B cell (primary cell): ENCODE measurements at places on chromosomes 2 and 18. TPM values are rescaled to one million over a fixed set of nuclear protein-coding genes. Genes with fewer than 3 reads are reported as not detected.

GRCh38 chr2:223563462-223563861 is 38.7 kb downstream of the SCG2 start:
- H3K27me3 ChIP-seq, result no peaks in the 10 kb centered on the region
- no peaks in the 10 kb centered on the region for H3K36me3 ChIP-seq
- no peaks in the 10 kb centered on the region for H3K4me1 ChIP-seq
- no peak for DNase-seq
- H3K4me3 ChIP-seq, result no peak overlapping the region

DNA sequence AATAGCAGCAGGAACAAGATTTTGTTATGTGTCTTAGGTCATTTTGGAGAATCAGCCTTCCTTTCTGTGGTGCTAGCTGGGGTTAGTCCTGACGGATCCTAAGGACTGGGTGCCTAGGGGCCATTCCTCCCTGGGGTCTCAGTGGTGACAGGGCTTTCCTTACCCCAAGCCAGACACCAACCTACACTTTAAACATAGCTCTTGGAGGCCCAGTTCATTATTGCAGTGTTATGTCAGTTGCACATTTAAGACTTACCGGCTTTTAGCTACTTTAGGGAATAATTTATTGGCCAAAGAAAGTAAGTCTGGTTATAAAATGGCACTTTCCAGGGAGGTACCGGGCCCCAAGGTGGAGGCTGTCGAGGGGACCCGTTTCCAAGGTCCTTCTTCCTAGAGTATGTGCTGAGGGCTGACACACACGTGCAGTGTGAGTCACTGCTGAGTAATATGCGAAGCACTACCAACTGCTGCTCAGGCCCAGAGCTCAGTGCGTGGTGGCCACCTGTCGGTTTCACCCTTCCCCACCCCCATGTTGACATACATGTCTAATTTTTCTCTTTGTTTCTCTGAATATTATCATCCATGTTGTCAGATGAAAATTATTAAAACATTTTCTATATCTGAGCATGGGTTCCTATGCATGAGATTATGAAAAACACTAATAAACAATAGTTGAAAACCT is 37.0 kb upstream of the GRHL1 start:
- H3K27me3 ChIP-seq, result no peaks in the 10 kb centered on the region
- no peak overlapping the region for H3K27ac ChIP-seq
- no peak overlapping the region for H3K4me3 ChIP-seq
- no peaks in the 10 kb centered on the region for H3K4me1 ChIP-seq

GRCh38 chr18:22538426-22538825 is 120.7 kb upstream of the CTAGE1 start:
- no peaks in the 10 kb centered on the region for H3K4me1 ChIP-seq
- no peaks in the 10 kb centered on the region for H3K36me3 ChIP-seq
- H3K27ac ChIP-seq, result no peak overlapping the region
- H3K27me3 ChIP-seq, result no peaks in the 10 kb centered on the region
- no peak overlapping the region for H3K4me3 ChIP-seq
- DNase-seq, result no peak

DNA sequence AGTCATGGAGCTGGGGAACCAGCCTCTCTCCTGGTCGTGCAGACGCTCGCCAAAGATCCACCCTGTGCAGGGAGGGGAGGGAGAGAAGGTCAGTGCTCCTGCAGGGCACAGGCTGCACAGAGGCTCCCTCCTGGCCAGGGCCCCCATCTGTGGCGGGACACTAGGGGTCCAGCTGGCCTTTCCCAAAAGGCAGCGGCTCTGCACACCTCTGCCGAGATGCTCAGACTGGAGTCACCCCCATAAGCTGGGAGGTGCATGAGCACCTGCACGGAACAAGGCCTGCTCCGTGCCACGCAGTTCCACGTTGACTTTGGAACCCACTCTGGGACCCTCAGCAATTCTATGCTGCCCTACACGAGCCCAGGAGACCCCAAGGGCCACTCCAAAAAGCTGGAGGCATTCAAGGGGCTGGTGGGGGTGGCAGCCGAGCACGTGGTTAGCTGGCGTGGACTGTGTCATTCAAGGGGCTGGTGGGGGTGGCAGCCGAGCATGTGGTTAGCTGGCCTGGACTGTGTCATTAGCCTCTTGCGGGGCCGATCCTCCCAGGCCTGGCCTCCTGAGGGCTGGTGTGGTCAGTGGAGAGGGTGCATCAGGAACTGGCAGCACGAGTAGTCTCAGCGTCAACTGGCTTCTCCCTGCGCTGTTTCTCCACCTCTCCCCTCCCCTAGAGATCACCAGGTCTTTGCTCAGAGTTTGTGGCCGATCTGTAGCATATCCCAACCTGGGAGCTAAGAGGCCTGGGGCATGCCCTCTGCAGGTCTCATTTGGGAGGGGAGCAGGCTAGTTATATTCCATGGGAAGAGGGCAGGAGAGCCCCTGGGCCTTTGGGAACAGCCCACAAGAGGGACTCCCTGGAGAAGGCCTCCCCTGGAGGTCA is 9.8 kb downstream of the SNORC start:
- no peak overlapping the region for H3K27ac ChIP-seq
- H3K4me3 ChIP-seq, result no peak overlapping the region
- peaks cover 13% of the 10 kb centered on the region for H3K4me1 ChIP-seq
- no peaks in the 10 kb centered on the region for H3K36me3 ChIP-seq
- no peak for DNase-seq

DNA sequence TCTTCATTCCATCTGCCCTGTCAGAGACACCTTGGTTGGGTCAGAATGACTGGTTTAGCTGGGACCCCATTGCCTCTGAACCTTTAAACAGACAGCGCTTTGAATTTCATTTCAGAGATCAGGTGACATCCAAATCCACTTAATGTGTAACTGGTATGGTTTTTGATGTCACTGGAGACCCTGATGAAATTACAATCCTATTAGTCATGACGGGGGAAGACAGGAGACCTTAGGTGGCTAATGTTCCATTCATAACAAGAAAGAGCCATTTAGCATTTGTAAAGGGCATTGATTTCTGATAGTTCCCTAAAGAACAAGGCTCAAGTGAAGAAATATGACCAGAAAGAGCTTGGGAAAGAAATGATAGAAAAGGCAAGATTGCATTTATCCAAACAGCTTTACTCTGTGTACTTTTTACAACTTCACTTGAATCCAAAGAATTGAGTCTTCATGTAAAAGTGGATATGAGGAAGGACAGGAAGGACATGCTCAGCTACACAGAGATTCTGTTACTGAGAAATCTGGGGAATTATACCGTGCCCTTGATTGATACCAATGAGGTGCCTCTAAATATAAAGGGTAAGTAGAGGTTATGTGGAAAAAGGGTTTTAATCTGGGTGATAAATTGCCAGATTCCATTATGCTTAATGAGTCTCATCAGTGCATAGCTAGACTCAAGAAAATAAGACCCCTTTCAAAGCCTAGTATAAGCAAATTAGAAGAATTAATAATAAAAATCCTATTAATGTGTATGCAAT is 198.2 kb downstream of the NCKAP5 start:
- no peak for DNase-seq
- no peaks in the 10 kb centered on the region for H3K27me3 ChIP-seq
- no peak overlapping the region for H3K4me3 ChIP-seq
- no peaks in the 10 kb centered on the region for H3K4me1 ChIP-seq

GRCh38 chr2:24542269-24542872 is 51.3 kb downstream of the NCOA1 start:
- no peaks in the 10 kb centered on the region for H3K36me3 ChIP-seq
- no peak overlapping the region for H3K27ac ChIP-seq
- H3K4me1 ChIP-seq, result peaks cover 14% of the 10 kb centered on the region

- no peak overlapping the region for H3K4me3 ChIP-seq
- peaks cover 14% of the 10 kb centered on the region for H3K27me3 ChIP-seq
- no peak for DNase-seq
- no peaks in the 10 kb centered on the region for H3K4me1 ChIP-seq
- no peak overlapping the region for H3K27ac ChIP-seq
- H3K36me3 ChIP-seq, result no peaks in the 10 kb centered on the region
Measured at GRCh38 chr18:67525328-67526099, 9.0 kb upstream of the DSEL start.

DNA sequence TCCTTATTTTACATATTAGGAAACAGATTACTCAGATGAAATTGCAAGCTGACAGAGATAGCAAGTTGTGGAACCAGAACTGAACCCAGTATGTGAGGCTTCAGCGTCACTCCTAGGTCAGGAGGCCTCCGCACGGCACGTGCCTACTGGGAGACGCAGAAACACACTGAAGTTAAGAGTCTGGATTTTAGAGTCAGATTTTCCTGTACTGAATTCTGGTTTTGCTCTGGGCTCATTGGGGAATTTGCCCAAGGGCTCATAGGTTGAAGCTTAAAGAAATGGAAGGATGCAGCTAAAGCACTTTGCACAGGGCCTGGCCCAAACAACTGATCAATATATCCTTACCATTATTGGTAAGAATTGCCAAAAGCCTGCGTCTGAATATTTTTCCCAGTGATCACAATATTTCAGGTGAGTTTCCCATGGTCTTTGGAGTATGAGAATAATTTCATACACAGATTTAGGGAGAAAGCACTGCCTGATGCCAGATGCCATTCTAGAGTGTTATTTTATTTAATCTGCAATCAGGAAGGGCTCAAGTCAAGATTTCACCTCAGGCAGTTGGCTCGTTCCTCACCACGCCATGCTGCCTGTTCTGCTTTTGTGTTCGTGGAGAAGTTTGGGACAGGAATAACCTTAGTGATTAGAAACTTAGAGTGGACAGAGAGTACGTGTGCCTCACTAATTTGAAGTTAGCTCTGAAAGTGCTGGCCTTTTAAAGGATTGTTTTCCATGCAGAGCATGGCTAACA is 331.9 kb downstream of the MYCN start:
- DNase-seq, result no peak
- no peak overlapping the region for H3K27ac ChIP-seq
- H3K4me1 ChIP-seq, result no peaks in the 10 kb centered on the region
- no peaks in the 10 kb centered on the region for H3K27me3 ChIP-seq

DNA sequence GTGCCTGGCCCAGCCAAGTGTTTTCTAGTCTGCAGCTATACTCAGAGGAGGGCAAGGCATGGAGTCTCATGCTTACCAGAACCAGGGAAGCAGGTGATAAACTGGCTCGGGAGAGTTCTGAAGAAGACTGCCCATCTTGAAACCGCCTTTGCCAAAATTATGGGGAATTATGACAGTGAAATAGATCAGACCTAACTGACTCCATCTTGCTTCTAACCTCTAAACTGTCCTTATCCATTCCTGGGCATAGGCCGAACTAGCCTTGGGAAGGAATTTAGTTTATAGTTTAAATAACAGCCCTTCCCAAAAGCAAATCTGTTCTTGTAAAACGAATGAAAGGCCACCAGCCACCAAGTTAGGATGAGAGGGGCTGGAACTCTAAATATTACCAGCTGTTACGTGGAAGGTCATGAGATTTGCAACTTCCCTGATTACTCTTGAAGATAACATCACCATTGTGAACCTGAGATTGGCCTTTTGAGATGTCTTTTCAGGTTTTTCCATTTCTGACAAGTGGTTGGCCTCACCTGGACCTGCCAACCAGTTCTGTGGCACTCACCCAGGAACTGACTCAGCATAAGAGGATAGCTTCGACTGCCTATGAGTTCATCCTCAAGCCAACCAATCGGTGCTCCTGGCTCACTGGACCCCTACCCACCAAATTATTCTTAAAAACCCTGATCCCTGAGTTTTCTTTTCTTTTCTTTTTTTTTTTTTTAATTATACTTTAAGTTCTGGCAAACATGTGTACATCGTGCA is 23.4 kb downstream of the CHCHD5 start:
- H3K27ac ChIP-seq, result no peak overlapping the region
- no peaks in the 10 kb centered on the region for H3K4me1 ChIP-seq
- no peaks in the 10 kb centered on the region for H3K27me3 ChIP-seq

DNA sequence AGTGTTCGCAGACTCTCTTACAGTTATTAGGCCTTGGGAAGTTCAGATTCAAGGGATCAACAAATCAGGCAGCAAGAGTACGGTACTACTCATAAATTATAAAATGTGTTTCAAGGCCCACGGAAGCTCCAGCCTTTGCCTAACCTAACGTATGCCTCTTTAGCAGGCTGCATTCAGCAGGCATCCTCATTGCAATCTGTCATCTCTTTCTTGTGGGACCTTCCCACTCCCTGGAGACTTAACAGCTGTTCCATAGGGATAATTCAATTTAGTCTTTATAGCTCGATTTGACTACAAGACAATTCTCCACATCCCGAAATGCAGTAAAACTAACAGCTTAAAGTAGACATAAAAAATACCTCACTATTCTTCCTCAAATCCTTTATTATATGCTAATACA is 453.7 kb downstream of the CNTNAP5 start:
- H3K27me3 ChIP-seq, result no peaks in the 10 kb centered on the region
- H3K4me3 ChIP-seq, result no peak overlapping the region
- DNase-seq, result no peak

DNA sequence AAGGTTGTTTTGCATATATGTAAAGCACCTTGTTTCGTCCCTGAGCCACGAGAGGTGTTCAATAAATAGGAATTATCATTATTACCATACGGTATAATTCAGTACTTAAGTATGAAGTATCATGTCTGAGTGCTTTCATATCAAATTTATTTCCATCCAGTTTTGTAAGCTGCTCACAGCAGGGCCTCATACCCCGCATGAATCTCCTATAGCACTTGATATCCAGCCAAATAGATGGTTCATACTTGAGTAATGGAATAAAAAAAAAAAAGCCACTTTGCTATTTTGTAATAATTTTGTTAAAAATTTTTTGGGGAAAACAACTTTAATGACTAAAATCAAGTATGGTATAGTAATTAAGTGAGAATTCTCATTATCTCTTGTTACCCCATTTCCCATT is 160.8 kb upstream of the NOSTRIN start:
- DNase-seq, result no peak
- H3K27ac ChIP-seq, result no peak overlapping the region
- H3K36me3 ChIP-seq, result no peaks in the 10 kb centered on the region
- H3K4me3 ChIP-seq, result no peak overlapping the region

DNA sequence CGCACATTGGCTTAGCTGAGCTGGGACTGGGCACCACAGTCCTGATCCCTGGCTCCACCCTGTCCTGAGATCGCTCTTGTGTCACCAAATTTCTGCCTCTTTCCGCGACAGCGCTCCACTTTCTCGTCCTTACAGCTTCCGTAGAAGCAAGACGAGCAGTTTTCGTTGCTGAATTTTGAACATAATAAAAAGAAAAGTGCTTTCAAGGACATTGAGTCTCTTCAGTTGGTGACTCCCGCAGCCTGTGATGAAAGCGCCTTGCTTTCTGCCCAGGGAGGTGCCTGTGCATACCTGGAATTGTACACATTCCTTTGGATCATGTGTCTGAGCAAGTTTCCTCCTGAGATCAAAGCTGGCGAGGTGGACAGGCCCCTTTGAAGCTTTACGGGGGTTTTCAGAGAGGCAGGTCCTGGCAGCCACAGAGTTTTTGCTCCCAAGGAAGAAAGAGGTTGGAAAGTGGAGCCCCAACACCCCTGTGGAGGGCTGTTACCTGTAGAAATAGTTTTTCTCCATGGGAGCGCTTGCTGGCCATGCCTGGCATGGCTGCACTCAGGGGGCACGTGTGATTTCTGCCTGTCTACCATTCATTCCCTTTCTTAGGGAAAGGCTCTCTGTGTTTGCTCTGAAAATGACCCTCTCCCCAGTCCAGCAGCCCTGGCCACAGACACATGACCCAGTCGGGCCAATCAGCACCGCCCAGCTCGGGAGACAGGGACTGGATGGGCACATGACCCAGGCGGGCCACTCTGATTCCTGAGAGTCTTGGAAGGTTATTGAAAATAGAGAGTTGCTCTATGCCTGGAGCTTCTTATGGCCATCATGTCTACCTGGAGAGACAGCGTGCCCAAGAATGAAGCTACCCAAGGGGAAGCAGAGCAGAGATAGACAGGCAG is 115.6 kb upstream of the OTOS start:
- no peaks in the 10 kb centered on the region for H3K4me1 ChIP-seq
- no peak for DNase-seq
- no peak overlapping the region for H3K4me3 ChIP-seq
- no peak overlapping the region for H3K27ac ChIP-seq
- no peaks in the 10 kb centered on the region for H3K27me3 ChIP-seq
- no peaks in the 10 kb centered on the region for H3K36me3 ChIP-seq

The ANKRD53 gene
- total RNA-seq, result 0.84 and 1.4 TPM in 2 replicates

The REEP1 gene
- total RNA-seq, result not detected in 2 replicates

The LBX2 gene
- total RNA-seq, result 0.97 and 2.0 TPM in 2 replicates

The MTHFD2 gene
- 17.4 and 18.0 TPM in 2 replicates for total RNA-seq

The DNAJC5G gene
- 0.39 TPM in 1 of 2 replicates, not detected in the other for total RNA-seq

The DLGAP1 gene
- total RNA-seq, result 0.07 and 0.15 TPM in 2 replicates

The ABHD3 gene
- 27.6 and 32.8 TPM in 2 replicates for total RNA-seq
